ENCODE measurements at places on chromosomes 6 and 20.
A peak's percentile ranks its signal among the peaks of the same experiment; 100 is the strongest.

DNA sequence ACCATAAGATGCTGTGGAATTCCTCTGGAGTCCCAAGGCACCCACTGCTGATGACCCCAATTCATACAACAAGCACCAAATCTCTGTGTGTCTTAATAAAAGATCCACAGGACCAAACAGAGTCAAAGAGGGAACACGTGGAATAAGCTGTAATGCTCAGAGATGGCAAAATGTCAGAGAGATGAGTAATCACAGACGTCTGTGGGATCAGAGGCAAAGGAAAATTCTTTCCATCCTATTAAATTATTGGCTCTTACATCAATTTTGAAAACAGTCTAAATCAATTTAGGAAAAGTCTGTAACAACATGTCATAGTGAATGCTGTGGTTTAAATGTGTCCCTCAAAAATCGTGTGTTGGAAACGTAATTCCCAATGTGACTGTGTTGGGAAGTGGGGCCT lies 17.5 kb upstream of the SAMD3 start:
- peak; percentile 50 for DNase-seq

GRCh38 chr6:147077251-147077650 lies 127.0 kb upstream of the STXBP5 start:
- DNase-seq = no peak

DNA sequence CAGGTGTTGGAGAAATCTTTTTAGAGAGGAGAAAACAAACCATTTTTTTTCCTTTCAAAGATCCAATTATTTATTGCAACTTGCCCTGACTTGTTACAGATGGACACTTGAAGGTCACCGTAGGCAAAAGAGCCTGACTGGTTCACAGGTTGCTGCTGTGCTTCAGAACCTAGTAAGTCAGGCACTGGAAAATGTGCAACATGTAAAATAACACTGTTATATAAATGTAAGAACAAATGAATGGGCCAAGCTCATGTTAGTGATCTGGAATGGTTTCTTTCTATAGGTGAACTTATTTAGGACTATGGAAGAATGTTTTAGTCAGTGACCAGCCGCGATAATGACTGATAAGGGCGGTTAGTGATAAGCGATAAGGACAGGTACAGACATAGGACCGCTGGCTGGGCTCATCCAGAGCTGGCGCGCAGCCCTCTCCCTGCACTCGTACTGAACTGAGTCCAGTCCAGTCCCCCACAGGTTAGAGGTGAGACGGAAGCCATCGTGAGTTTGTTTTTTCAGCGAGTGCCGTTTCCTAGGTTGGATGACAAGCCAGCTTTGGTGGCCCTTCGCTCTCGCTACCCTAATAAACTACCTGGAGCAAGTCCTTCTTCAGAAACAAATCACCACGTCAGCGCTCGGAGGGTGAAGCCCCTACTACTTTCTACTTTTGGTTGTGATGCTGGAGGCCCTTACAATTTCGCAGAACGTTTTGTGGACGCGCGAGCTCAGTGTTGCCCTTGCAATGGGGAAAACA lies 94.4 kb upstream of the PRDM1 start:
- DNase-seq = no peak

DNA sequence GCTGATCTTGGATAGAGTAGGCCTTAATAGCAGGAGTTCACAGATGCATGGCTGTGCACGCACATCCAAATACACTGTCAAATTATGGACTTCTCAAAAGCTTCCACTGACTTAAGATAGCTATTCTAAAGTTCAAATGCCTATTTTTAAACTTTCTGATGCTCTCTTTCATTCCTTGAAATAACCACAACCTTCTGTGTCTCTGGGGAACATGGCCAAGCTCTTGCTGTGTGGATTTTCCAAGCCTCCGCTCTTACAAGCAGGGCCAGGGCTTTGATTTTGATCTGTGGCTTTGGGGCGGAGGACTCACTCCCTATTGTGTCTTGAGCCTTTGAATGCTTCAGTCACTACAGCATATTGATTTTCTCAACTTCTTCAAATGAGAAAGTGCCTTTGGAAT lies 35.7 kb upstream of the SNRPB2 start:
- DNase-seq = no peak

- no peak for DNase-seq
These were observed 237.6 kb downstream of the SMOC2 start for GRCh38 chr6:168678588-168678987.

- no peak for DNase-seq
These were observed 1.0 kb upstream of the RIPOR2 start for GRCh38 chr6:24936641-24937317.

DNA sequence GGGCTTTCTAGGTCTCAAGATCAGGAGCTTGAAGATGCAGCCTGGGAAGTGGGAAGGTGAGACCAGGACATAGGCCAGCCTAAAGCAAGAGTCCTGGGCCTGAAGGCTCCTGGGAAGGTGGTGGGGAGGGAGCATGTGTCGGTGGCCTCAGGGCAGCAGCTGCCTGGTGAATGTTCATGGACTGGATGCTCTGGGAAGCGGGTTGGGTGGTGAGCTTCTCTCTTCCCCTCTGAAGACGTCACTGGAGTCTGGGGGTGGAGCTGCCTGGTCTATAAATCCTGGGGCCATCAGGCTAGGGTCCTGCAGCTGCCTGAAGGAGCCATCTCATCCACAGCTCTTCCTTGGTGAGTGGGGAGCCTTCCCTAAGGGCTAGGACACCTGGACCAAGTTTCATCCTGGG lies at the start of gene GNRH2:
TSS of gene GNRH2 (plus strand) at position 301 of the 400 bp plus-strand sequence. CDS start 793 bp downstream, outside the sequence.
- no peak for DNase-seq

GRCh38 chr6:49543087-49543858 lies 7.2 kb upstream of the C6orf141 start:
- DNase-seq = no peak

- DNase-seq = no peak
These were observed 13.0 kb downstream of the MRS2 start for GRCh38 chr6:24415753-24416152.

GRCh38 chr6:111747396-111747795 lies 125.9 kb downstream of the FYN start:
- no peak for DNase-seq

GRCh38 chr6:45433533-45434380 lies 56.0 kb upstream of the SUPT3H start:
- DNase-seq = no peak

- DNase-seq = no peak
These were observed 86.0 kb upstream of the SLC2A12 start for GRCh38 chr6:134138226-134138975.

DNA sequence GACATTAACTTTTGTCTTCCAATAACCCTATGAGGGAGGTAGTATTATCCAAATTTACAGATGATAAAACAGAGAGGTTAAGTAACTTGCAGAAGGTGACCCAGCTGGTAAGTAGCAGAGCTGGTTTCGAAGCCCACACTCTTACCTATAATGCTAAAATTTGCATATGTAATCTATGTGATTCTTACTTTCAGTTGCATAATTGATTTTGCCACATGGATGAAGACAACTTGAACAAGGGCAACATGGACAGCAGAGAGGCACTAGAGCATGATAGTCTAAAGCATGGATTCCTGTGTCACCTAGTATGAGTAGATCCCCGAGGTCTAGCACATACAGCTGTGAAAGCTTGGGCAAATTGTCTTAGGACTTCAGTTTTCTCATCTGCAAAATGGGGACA lies 117.6 kb upstream of the DTNBP1 start:
- no peak for DNase-seq

GRCh38 chr6:160331204-160331603 lies 17.0 kb upstream of the SLC22A3 start:
- no peak for DNase-seq

- no peak for DNase-seq
These were observed 12.7 kb downstream of the PKHD1 start for GRCh38 chr6:52074716-52075115.

DNA sequence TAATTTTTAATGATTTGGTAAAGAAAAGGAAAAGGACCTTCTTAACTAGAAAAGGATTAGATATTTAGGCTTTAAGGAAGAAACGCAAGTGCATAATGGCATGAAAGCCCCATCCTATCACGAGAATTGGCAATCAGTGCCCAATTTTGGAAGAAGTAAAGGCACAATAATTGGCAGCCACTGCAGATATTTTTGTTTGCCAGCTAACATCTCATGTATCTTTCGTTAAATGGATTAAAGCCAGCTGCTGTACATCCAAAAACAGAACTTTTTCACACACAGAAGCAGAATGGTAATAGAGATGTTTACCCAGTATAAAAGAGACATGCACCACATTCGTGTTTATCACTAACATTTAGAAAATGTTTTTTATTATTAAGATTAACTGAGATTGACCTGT lies 180.3 kb downstream of the C6orf118 start:
- DNase-seq = no peak

DNA sequence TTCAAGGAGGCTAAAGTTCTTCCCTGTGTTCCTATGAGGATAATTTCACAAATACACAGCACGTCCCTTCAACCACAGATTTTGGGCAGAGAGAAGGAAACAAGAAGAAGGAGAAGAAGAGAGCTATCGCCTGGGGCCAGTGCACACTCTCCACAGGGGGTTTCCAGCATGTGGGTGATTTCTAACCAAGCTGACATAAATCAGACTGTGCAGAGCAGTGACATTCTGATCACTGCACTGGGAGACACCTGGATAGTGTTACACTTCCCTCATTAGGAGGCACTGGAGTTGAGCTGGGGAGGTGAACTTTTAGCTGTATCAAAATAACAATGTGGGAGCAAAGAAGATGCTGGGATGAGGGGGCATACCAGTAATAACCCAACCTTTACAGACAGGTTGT lies 71.8 kb upstream of the CENPW start:
- DNase-seq = no peak

GRCh38 chr6:159125951-159126352 lies 43.2 kb upstream of the FNDC1 start:
- no peak for DNase-seq

GRCh38 chr20:47927944-47928343 lies 142.7 kb upstream of the SULF2 start:
- no peak for DNase-seq

DNA sequence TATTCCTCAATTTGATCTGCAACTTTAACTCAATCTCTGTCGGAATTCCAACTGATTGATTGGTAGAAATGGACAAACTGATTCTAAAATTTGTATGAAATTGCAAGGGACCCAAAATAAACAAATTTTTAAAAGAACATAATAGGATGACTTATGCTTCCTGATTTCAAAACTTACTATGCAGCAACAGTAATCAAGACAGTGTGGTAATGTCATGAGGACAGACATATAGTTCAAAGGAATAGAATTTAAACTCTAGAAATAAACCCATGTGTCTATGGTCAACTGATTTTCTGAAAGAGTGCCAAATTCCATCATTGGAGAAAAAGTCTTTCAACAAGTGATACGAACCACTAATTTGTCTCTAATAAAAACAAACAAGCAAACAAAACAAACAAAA lies 1320.1 kb upstream of the GJE1 start:
- no peak for DNase-seq

- DNase-seq = no peak
These were observed 36.9 kb upstream of the CCDC167 start for GRCh38 chr6:37536491-37537190.

GRCh38 chr20:57581202-57582028 lies 20.5 kb downstream of the PCK1 start:
- no peak for DNase-seq

DNA sequence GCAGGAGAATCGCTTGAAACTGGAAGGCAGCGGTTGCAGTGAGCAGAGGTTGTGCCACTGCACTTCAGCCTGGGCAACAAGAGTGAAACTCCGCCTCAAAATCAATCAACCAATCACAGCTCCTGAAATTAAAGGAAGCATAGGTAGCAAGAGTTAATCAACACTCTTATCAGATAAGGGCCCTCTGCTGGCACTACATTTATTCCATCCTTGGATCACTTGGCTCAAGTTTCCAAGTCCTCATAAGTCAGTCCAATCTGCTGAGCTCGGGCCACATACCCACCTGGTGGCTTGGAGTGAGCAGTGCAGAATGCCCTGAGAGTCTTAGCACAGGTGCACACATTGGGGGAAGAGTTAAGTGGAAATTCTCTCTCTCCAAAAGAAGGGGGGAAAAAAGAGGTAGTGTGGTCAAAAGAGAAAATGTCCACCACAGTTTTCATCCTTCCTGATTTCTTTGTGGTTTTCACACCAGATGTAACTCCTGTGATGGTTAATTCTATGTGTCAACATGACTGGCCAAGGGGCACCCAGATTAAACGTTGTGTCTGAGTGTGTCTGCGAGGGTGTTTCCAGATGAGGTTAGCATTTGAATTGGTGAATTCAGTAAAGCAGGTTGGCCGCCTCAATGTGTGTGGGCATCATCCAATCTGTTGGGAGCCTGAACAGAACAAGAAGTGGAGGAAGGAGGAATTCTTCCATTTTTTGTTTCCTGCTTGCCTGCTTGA lies 14.2 kb upstream of the FAM8A1 start:
- no peak for DNase-seq

DNA sequence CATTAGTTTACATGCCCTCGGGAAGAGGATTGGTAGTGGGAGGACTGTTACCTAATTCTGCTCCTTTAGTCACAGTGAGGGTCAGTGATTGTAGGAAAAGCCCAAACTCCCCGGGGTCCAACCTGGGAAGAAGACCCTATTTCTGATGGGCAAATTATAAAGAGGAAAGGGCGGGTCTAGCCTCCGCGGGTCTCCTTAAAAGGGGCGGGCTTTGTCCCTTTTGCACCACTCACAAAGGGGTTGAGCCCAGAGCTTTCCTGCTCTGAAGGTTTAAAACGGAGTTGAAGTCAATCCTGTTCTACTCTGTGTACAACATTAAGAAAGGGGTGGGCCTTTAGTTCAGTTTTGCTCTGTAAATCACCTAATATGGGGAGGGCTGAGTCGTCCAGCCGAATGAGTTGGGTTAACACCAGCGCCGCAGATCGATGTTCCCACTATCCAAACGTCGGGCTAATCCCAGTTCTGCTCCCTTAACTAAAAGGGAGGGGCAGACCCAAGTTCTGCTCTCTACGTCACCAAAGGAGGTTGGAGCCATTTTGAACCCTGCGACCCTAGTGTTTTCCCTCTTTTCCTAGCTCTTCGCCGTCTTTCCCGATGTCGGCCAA lies 920 bp upstream of the RNF5 start:
- no peak for DNase-seq

DNA sequence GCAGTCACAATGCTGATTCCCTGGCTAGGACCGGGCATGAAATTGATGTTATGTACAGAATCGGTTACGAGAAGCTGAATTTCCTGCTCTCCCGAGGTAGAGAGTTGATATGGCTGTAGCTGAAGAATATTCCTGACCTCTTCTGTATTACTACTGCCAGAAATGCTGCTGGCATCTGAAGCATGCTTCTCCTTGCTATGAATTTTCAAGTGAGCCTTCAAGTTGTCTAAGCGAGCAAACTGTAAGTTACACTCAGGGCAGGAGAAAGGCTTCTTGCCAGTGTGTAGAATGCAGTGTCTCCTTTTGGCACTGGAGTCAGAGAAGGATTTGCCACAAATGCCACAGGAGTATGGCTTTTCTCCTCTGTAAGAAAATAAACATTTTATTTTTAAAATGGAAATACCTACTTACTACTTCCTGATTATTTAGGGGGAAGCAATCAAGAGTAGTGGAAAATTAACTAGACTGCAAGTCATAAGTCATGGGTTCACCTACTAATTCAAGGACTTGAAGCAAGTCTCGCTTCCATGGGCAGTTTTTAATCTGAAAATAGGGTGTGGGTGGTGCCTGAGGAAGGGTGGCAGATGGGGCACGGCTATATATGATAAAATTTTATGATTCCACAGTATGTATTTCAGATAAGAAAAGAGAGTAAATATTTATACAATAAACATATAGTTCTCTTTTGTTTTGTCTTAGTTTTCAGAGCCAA lies 10.8 kb upstream of the MICAL1 start:
- no peak for DNase-seq
